ENCODE measurements at places on chromosomes 5 and 9.

- DNase-seq = no peak
These were observed 219.7 kb downstream of the ADCY2 start for GRCh38 chr5:7615566-7616061.

DNA sequence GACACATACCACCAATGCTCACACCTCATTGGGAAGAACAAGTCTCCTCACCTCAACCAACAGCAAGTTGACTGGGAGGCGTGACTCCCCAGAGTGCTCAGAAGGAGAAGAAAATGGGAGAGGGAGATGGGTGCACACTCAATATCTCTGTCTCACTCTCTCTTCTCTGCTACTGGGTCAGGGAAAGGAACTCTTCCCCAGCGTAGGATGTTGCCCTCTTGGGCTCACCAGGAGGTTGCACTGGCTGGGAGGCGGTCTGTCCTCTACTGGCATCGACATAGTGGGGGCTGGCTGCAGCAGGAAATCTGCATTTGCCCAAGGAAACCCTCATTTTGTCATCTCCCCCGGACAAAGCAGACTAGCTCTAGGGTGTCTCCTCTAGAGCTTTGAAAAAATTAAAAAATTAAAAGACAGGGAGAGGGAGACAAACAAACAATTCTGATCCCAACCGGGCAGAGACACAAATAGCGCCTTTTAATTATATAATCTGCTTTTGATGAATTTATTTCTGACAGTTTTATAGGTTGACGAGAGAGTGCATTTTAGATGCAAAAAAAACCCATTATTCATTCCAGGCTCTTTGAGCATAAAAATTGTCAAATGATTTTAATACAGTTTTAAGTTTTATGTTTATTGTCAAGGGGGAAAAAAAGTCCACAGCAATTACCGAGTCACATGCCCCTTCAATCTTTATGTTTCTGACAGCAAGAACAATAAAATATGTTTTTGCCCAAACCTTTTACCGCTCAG, 179.3 kb upstream of the MVB12B start:
- no peak for DNase-seq

DNA sequence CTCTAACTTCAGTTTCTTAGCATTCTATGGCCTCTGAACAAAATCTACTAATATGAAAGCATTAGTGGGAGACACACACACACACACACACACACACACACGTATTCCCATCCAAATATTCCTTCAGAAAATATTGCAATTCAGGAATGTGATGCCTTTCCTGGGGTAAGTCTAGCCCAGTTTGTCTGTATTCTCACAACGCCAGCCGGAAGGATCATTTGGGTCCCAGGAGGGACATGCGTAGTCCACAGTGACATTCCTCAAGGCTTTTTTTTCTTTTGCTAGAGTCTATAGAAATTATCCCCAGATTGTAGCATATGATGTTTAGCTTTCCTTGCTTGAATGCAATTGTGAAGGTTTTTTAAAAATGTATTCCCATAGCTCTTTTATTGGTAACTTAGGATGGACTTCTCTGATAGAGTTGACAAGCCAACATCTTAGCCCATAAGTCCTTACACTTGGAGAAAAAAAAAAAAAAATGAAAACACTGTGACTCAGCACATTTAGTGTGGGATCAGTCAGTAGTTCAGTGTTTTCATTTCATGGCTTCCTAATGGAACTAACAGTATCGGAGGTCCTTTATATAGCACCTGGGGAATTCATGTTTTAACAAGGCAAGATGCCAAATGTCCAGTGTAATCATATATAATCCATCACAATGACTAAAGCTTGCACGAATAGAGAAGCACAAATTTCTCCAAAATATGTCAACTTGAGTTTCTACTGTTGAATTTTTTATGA, 316.5 kb downstream of the DIRAS2 start:
- no peak for DNase-seq

DNA sequence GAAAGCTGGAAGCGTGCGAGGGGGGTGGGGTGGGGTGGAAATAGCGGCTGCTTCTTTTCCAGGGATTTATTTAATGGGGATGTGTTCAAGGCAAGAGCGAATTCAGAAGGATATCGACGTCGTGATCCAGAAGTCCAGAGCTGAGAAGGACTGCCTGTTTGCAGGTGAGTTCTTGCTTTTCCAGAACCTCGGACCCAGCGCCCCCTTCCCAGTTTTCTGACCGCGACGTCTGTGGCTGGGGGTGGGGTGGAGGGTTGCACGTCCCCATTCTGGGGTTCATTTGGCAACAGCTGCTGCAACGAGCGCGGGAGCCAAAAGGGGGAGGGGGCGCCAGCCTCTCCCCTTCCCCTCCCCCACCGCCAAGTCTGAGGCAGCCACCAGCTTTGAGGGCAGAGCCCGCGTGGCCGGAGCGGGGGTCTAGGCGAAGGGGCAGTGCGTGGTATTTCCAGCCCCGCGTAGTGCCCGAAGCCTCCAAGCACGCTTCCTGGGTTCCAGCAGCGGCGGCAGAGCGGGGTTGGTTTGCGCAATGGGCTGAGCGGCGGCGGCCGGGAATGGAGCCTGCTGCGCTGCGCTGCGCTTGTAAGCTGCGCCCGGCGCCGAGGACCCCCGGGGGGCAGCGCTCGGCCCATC, 701 bp downstream of the PARP8 start:
- peak; percentile 16 for DNase-seq

GRCh38 chr5:179422213-179422855, 77.1 kb upstream of the ADAMTS2 start:
- no peak for DNase-seq

- DNase-seq = no peak
These were observed 18.9 kb upstream of the NTNG2 start for GRCh38 chr9:132142924-132143323.

DNA sequence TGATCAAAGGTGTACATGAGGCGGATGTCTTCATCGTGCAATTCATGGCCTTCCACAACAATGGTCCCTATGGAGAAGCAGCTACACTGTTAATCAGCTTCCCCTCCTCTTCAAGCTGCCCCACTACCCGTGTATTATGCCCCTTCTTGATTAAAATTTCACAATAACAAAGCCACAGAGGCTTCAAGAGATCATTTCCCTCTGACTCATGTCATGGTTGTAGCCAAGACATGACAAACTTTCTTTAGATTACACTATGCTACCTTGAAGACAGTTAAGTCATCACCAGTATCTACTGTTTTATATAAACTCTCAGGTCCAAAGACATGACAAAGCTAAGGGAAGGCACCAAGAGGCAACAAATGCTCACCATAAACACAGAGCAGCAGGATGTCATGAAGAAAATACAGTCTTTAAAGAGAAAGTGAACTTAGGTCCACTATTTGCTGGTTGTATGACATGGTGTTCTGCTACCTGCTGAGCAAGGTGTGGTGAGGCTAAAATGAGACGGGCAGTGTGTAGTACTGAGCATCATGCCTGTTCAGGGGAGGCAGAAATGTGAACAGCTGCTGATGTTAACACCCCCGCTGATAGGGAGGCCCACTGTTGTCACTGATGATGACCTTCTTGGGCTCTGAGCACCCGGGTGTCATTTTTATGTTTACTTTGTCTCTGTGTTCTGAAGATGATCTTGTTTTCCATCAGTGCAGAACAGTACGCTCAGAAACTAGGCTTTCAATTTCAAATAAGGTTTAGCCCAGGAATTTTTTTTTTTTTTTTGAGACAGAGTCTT, 48.3 kb downstream of the IARS1 start:
- DNase-seq = no peak

- DNase-seq = no peak
These were observed 328.6 kb downstream of the CYLC2 start for GRCh38 chr9:103323699-103324098.

DNA sequence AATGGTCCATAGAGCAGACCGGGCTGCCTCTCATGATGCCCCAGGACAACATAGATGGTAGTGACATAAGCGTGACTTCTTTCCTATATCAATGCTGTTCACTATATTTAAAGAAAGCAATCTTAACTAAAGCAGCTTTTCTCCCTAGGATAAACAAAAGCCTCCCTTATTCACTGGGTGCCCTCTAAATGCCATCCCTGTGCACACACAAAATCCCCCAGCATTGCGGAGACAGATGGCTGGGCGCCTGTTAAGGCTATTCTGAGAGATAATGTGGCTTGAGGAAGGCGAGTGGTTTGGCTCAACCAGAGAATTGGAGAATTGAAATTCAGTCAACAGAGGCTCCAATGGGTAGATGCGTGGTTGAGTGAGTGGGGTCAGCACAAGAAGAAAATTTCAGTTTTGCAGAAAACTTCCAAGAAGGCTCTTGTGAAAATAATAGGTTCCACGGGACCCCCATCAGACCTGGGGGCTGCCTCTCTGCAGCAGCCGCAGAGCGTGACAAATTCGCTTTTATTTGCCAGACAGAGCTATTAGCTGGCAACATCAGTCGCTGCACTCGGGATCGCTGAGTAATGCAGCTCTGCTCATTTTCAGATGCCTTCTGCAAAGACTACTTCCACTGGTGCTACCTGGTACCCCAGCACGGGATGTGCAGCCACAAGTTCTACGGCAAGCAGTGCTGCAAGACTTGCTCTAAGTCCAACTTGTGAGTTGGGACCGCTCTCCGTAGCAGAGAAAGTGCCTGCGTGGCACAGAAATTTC, 103.9 kb upstream of the ICE1 start:
- DNase-seq = no peak

- no peak for DNase-seq
These were observed 467 bp downstream of the C9orf78 start for GRCh38 chr9:129834489-129835127.

DNA sequence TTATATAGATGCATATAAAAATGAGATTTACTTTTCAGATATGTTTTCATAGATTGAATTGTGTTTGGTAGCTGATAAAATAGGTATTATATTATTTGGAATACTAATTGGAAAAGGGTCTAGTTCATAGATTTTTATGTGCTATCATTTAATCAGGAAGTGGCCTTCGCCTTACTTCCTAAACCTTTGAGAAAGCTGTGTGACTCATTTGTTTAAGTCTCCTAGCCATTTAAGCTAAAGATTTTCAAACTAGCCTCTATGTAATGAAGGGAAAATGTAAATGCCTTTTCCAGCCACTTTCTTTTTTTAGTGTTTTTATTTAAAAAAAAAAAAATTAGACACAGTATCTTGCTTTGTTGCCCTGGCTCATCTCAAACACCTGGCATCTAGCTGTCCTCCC, 97.5 kb downstream of the DMXL1 start:
- no peak for DNase-seq

DNA sequence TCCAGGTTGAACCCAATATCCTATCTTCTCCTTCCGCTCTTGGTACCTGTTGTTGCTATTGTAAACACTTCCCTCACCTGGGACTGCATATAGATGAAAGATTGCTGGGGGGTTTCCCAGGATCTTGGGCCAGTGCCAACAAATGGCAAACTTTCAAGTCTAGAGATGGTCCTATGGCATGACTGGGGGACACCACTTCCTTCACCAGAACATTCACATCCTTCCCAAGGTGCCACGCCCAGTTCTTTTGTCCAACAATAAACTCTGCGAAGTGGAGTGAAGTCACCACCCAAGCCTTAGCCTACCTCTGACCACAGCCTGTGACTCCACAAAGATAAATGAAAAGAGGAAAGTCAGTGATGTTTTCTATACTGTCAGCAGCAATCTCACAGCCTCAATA, 34.4 kb downstream of the DOCK8 start:
- DNase-seq = no peak

- DNase-seq = no peak
These were observed 99.3 kb downstream of the ANGPTL2 start for GRCh38 chr9:127022913-127023660.

DNA sequence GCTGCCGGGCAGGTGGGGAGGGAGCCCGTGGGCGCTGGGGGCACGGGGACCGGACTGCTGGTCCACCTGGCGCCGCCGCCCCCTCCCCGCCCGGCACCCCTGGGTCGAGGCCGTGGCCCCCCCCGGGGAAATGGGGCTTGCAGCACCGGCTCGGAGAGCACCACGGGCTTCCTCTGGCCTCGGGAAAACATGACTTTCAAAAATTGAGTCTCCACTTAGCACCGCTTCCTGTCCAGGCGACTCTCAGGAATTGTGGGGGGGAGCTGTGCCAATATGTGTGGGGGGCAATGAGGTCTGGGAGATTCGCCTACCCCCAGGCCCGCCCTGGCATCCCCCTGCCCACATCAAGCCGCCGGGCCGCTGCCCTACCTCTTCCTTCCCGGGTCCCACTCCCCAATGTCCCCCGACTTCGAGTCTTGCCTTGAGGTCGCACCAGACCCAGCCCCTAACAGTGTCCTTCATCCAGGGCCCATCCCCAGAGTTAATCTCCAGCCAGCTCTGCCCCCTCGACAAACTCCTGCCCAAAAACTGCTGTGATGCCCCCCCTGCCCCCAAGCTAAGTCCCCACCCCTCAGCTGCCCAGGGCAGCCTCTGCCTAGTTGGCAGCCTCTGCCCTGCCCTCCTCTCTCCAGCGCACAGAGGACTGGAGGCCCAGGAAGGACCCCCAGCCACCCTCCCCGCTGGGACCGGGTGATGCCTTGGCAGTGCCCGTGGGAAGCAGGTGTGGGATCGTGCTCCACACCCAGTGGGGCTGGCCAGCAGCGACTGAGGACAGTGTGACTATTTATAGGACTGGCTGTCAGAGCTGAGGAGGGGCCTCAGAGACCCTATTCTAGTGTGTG, 3.9 kb downstream of the EGFL7 start:
- no peak for DNase-seq

DNA sequence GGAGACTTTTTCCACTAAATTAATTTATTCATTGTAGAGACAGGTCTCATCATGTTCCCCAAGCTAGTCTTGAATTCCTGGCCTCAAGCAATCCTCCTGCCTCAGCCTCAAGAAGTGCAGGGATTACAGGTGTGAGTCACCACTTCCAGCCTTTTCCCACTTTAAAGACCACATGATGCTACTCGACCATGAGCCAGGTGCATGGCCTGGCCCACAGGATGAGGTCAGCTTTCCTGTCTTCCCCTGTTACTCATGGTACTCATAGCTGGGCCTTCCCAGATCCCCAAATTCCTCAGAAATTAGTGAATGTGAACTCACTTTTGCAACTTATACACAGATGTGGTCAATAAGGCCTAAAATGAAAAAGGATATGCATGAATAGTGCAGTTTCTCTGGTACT, 395.9 kb downstream of the SEMA5A start:
- no peak for DNase-seq

- DNase-seq = no peak
These were observed 11.9 kb downstream of the APBA1 start for GRCh38 chr9:69660304-69660703.

GRCh38 chr5:167857321-167857720, 434.1 kb upstream of the WWC1 start:
- DNase-seq = no peak

DNA sequence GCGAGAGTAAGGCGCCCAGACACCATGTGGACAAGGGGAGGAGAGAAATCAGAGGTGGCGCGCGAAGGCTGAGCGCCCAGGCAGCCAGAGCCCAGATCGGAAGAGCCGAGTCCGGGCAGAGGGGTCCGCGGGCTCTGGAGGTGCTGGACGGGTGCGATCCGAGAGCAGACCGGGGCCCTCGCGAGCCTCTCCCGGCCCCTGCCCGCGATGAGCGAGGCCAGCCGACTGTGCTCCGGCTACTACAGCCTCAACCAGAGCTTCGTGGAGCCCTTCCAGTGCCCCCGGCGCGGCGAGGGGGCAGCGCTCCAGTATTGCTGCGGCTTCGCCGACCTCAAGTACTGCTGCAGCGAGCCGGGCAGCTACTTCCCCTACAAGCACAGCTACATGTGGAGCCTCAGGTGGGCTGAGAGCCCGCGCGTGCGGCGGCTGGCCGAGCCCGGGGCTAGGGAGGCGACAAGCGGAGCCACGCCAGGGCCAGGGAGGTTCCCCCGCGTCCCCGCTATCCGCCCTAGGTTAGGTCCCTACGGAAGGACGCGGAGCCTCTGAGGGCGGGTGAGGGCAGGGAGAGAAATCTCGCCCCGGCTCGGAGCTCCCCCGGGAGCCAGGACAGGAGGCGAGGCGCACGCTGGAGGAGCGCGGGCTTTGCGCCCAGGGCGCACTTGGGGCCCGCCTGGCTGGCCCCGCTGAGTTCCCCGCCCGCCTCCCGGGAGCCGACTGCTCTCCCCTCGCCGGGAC, at the start of gene SHISAL2B:
SHISAL2B (plus strand) TSS at position 87 of the 735 bp plus-strand sequence; CDS start at position 208, 121 bp downstream.
- no peak for DNase-seq

Data from stimulated activated CD8-positive, alpha-beta memory T cell treated with anti-CD3 and anti-CD28 coated beads, Interleukin-15, amount 100 ng/mL, for 1 hour (primary cell).